Stimulated activated CD8-positive, alpha-beta memory T cell treated with anti-CD3 and anti-CD28 coated beads, Interleukin-15, amount 100 ng/mL, for 4 hours (primary cell): ENCODE measurements at places on chromosomes 11 and 22.

GRCh38 chr11:94781837-94782236 lies 13.7 kb downstream of the AMOTL1 start:
- no peak for DNase-seq

DNA sequence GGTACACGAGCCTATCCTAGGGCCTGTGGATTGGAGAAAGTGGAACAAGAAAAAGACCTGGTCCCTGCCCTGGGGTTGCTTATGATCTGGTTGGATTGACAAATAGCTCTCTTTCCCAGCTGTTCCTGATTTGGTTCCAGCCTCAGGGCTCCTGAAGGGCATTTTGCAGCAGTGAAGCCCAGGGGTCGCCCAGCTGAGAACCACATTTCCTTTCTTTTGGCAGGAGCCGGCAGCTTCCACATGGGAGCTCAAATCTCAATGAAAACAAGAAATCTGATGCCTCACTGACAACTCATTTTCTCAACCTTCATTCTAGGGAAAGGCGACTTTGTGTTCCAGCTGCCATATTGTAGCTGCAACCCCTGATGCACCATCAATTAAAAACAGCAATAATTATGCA lies 140.6 kb upstream of the CADM1 start:
- no peak for DNase-seq

- DNase-seq, result no peak
These were observed 3.1 kb downstream of the TAF10 start for GRCh38 chr11:6608726-6609501.

GRCh38 chr11:134293119-134294113 lies 17.2 kb downstream of the GLB1L3 start:
- no peak for DNase-seq

DNA sequence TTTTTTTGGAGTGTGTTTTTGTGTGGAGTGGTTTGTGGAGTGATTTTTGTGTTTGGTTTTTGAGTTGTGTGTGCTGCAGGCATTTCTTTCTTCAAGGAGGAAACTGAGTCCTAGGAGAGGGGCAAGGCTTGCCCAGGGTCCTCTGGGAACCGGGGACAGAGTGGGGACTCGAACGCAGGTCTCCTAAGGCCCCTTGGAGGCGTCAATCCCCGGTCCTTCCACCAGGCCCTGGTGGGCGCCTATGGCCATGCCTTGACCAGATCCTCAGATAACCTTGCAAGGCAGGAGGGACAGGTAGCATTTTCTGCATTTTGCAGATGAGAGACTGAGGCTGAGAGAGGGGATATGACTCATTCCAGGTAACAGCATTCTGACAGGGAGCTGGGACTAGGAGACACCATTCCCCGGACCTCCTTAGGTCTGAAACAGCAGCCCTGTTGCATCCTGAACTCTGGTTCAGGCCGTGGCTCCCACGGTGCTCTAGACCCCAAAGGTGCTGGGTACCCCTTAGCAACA lies 39.1 kb downstream of the MYO7A start:
- DNase-seq, result no peak

GRCh38 chr11:61775606-61776554 lies 16.5 kb downstream of the TMEM258 start:
- no peak for DNase-seq

- no peak for DNase-seq
These were observed 44.5 kb downstream of the LRRC4C start for GRCh38 chr11:41414771-41415440.

GRCh38 chr11:12263141-12263693 lies 114.2 kb upstream of the PARVA start:
- DNase-seq, result no peak

GRCh38 chr11:112241486-112241885 lies 15.3 kb downstream of the PTS start:
- no peak for DNase-seq

DNA sequence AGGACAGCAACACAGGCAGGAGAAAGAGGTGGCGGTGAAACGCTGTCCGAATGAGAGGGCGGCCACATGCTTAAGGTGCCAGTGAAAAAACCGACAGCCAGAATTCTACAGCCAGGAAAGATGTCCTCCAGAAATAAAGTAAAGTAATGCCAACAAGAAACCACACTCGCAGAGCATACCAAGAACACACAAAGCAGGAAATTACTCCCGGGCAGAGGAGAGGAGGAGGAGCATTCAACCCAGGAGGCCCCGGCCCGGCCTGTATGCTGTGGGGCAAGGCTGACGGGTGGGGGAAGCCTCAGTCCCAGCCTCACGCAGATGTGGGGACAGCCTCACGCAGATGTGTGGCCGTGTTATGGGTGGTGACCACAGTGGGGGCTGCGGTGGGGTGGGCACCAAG lies 28.0 kb downstream of the CHID1 start:
- no peak for DNase-seq

DNA sequence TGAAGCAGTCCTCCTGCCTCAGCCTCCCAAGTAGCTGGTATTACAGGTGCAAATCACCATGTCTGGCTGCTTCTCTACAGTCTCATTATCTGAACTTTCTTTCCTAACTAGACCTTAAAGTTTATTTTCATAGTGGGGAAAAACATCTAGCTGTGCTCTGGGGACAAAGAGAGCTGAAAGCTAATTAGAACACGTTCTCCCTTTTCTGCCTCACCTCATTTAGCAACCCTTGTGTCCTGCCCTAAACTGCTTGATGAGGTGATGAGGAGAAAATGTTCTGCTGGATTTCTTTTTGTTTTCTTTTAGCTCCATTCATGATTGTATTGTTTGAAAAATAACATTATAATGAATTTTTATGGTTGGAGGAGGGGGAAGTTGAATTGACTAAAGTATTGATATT lies 84.7 kb downstream of the YAP1 start:
- no peak for DNase-seq

GRCh38 chr22:37784829-37785495 lies 22.8 kb upstream of the GCAT start:
- DNase-seq, result no peak

GRCh38 chr11:1935156-1936071 lies 11.7 kb upstream of the MRPL23 start:
- DNase-seq, result no peak

GRCh38 chr11:115580416-115580815 lies 76.2 kb upstream of the CADM1 start:
- no peak for DNase-seq

- DNase-seq, result no peak
These were observed 103.7 kb downstream of the ZBTB16 start for GRCh38 chr11:114163229-114163631.

DNA sequence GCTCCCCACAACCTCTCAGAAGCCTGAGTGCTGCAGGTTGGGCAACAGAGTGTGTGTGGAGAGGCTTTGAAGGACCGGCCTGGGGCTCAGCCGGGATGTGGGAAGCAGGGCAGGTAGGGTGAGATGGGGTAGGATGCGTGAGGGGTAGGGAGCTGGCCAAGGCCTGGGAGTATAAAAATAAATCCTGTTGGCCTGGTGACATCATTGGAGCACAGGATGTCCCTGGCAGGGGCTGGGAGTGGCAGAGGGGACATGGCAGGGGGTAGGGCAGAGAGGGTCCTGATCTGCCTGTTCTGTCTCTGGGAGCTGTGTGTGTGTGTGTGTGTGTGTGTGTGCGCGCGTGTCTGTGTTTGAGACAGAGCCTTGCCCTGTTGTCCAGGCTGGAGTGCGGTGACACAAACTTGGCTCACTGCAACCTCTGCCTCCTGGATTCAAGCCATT lies 28.6 kb downstream of the TEF start:
- no peak for DNase-seq

DNA sequence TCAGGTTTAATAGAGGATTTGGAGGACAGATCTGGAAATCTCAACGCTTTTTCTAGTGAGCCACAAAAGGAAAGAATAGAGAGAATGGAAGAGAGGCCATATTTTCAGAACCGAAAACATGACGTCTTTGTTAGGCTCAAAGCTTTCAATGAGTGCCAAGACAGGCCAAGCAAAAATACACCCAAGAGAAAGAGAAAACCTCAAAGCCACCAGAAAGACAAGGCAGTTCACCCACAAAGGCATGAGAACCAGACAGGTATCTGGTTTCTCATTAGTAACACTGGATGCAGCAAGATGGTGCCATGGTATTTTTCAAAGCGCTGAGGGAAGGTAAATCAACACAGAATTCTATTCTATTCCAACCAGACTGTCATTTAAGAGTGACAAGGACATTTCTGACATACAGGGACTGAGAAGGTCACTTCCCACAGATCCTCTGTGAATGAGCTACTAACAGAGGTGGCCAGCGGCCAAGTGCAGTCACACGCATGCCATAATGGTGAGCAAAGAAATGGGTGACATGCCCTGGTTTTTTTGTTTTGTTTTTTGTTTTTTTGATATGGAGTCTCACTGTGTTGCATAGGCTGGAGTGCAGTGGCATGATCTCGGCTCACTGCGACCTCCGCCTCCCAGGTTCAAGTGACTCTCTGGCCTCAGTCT lies 41.9 kb downstream of the TOLLIP start:
- DNase-seq, result no peak

- no peak for DNase-seq
These were observed 7.0 kb downstream of the CCND1 start for GRCh38 chr11:69647761-69648497.

- no peak for DNase-seq
These were observed 3.7 kb upstream of the TFIP11 start for GRCh38 chr22:26515931-26516330.

GRCh38 chr22:48919187-48919590 lies 908.5 kb downstream of the BRD1 start:
- no peak for DNase-seq

GRCh38 chr11:92628401-92629292 lies 340.8 kb upstream of the MTNR1B start:
- no peak for DNase-seq

DNA sequence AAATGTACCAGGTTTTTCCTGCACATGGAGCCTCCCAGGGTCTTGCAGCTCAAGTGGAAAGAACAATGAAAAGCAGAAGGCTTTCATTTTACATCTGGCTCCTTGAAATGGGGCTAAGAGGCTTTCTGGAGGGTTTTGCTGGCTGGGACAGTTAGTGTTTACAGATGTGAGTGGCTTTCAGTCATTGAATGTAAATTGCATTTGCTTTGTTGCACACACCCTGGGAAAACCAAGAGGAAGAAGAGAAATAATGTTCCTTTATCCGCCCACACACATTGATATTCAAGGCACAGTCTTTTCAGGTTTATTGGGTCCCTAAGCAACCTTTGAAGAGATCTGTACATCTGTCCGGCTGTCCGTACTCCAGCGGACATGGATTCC lies 144.5 kb downstream of the SPON1 start:
- DNase-seq, result no peak

- no peak for DNase-seq
These were observed 507.3 kb upstream of the KIRREL3 start for GRCh38 chr11:127507851-127508250.

DNA sequence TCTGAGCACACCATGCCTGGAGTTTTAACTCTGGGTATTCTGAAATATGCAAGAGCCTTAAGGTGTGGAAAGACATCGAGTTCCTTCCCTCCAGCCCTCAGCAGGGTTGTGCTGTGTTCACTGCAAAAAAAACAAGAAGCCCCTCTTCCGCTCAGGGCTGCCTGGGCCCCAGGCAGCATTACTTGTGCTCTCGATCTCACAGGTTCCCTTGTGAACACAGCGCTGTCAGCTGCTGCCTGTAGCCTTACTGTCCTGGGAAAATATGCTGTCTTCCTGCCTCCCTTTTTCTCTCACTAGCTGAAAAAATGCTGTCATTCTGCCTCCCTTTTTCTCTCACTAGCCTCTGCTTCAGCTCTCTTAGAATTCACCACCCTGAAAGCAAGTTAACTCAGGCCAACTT lies 15.7 kb upstream of the TENM4 start:
- no peak for DNase-seq

GRCh38 chr11:96001037-96001436 lies 77.1 kb upstream of the MTMR2 start:
- DNase-seq, result no peak

- no peak for DNase-seq
These were observed 851 bp downstream of the SPTBN2 start for GRCh38 chr11:66728038-66728692.

- DNase-seq, result no peak
These were observed 89.2 kb upstream of the NCAM1 start for GRCh38 chr11:112871909-112872500.

DNA sequence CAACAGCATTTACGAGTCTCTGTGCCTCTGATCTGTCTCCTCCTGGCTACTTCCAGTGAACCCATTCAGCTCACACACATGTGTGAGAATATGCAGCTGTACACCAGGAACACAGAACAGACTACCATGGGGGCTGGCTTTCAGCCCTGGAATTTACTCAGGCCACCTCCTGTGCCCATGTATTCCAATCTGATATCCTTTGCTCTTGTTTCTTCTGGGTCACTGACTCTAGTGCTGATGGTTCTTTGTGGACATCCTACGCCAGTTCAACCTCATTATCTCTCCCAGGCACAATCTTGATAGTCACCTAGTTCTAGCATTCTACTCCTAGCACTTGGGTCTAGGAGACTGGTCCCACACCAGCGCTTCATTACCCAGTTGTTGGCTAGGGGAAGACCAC lies 23.0 kb upstream of the ZC3H12C start:
- no peak for DNase-seq

DNA sequence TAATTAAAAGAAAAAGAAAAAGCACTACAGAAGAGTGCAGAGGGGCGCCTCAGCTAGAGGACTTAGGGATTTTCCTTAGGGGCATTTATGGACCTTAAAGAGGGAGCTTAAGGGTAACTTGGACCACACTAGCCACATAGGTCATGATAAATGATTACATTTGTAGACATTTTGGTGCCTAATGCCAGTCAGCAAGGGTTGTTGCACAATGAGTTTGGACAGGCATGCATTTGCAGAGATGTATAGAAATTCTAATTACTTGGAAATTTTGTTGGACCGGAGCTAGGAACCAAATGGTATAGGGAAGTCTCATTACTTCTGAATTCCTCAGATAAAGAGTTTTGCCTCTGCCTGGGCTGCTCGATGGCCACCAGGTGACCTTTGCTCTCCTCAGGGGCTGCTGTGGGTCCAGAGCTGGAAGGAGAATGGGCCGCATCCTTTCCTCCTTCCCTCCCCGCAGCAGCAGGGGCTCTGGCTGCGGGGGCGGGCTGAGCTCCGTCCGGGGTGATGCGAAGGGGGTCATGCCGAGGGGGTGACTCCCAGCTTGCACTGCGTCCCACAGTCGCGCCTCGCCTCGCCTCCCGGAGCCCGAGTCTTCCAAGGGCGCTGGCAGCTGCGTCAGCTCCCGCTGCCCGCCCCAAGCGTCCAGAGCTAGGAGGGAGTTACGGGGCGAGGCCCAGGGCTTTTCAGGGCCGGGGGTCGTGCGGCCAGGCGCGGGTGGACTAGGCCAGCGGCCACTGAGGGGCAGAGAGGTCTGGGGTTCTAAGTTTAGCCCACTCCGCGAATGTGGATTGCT lies 20.3 kb upstream of the MALAT1 start:
- DNase-seq, result no peak

DNA sequence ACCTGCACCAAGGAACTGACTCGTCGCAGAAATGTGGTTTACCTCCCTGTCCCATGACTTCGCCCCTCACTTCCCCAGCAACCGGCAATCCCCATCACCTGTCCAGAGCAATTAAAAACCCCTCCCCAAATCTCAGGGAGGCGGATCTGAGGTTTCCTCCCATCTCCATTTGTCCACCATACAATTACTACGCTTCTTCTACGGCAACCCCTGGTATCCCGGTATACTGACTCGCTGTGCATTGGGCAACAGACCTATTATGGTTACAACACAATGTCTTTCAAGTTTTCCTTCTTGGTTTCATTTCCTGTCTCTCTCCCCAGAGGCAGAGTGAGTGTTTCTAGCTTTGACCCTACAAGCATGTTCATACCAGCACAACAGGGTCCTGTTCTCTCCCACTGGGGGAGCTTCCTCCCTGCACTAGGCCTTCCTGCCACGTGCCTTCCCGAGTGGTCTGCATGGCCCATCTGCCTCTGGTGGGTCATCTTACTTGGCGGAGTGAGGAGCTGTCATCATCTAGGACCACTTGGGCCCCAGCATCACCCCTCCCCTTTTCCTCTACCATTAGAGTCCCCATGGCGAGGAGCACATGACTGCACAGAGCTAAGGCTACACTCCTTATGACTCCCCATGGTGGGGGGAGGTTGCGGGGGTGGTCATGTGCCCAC lies 30.3 kb upstream of the NAP1L4 start:
- DNase-seq, result no peak
